ENCODE measurements at places on chromosomes 1 and 21.

GRCh38 chr1:218529646-218530300 is 184.6 kb downstream of the TGFB2 start:
- DNase-seq = no peak

- DNase-seq = no peak
Measured at GRCh38 chr1:9609998-9610397, 21.3 kb downstream of the TMEM201 start.

GRCh38 chr1:119209596-119210295 is 69.3 kb upstream of the WARS2 start:
- no peak for DNase-seq

GRCh38 chr1:229845410-229846138 is 219.5 kb downstream of the URB2 start:
- DNase-seq = no peak

DNA sequence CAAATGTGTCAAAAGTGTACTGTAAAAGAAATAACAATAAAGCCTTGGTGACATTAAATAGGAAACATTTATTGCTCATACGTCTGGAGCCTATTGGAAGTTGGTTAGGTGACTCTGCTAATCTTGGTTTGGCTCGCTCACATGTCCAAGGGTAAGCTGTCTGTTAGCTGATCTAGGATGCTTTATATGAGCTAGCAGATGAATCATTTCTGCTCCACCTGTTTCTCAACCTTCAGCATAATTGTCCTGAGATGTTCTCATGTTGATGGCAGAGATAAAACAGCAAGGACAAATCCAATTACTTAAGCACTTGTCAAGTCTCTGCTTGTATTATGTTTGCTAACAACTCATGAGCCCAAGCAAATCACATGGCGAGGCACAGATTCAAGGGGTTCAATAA is 56.0 kb upstream of the CD53 start:
- DNase-seq = no peak

DNA sequence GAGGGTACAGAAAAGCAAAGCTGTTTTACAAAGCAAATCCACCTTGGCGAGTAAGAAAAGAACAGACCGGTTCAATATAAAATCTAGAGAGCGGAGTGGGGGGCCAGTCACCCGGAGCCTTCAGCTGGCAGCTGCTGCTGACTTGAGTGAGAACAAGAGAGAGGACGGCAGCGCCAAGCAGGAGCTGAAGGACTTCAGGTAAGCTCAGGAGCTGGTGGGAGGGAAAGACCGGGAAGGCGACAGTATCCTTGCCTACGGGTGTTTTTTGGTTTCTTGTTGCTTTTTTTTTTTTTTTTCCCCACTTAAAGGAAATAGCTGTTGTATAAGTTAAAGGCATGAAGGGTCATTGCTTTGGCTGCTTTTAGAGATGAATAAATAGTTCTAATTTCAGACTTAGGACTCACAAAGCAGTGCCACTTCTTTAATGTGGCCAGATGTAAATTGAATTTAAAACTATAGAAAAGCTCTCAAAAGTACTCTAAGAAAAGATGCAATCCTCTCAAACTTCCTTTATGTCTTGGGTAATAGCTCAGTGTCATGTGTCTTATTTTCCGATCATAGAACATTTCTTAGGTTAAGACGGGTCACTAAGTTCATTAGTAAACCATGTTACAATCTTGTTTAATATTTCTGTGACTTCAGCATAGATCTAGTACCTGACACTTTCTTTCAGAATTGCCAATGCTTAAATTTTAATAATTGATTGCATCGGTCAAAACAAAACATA is 82.8 kb downstream of the PRDM2 start:
- DNase-seq = no peak

- no peak for DNase-seq
Measured at GRCh38 chr1:42266253-42267135, 68.5 kb downstream of the FOXJ3 start.

DNA sequence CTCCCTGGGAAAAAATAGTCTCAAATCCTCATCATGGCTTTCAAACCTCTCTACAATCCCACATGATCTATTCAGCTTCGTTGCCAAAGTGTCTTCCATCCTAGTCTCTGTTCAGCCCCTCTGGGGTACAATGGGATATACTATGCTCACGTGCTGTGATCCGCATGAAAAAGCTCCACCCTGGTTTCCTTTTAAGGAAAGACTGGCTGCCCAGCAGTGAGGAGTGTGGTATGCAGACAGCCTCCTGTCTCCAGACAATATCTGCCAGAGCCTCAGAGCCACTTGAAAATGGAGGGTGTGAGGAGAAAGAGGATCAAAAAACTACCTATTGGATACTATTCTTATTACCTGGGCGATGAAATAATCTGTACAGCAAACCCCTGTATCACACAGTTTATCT is 194.5 kb downstream of the LHX8 start:
- DNase-seq = no peak

DNA sequence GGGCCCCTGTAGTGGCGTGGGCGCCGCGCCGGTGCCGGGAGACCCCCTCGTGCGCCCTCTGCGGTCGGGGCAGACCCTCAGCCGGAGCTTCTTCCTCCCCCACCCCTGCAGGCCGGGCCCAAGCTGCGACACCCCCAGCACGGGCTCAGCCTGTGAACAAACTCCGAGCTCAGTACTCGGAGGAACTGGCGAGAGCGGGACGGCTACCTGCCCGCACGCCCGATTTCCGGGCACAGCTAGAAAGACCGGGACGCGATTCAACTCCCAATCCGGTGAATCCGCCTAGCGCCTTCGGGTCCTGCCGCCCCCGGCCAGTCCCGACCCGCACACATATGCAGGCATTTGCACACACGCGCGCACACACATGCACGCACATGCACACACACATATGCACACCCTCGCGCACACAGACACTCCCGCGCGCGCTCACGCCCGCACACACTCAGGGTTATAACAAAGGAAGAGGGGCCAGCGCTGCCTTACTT is 580 bp upstream of the BLACAT1 start:
- DNase-seq = no peak

GRCh38 chr1:32746130-32746529 is 43.6 kb upstream of the SYNC start:
- no peak for DNase-seq

DNA sequence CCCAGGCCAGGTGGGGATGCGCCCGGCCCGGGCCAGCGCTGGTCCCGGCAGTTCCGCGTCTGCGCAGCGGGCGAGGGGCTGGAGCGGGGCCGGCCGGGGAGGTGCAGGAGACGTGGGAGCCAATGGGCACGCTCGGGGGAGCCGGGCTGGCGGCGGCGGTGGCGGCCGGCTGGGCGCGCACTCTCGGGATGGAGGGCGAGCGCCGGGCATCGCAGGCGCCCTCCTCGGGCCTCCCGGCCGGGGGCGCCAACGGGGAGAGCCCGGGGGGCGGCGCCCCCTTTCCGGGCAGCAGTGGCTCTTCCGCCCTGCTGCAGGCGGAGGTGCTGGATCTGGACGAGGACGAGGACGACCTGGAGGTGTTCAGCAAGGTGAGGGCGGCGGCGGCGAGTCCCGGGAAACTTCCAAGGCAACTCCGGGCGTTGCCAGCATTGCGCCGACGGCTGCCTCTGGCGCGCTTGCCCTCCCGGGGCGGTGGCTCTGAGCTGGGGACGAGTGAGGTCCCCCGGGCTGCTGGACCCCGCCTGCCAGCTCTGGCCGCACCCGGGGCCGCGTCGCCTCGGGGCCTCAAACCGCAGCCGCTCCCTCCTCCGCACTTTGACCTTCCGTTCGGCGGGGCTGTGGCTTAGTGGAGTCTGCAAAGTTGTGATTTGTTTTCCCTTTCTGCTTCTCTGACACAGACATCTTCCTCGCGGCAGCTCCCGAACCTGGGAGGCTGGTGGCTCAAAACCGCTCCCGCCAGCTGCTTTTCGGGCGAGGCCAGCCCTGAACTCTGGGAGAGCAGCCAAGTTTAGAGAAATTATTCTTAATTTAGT is at the start of gene SNX7:
Gene SNX7 (plus strand): TSS at position 178 of the 812 bp plus-strand sequence. CDS start 11 bp downstream, at position 189.
- no peak for DNase-seq
